DMS79 (cell line): ENCODE measurements at places on chromosomes 4 and X.

- no peak for DNase-seq
Observed at GRCh38 chr4:15144249-15144966, 142.1 kb downstream of the CPEB2 start.

DNA sequence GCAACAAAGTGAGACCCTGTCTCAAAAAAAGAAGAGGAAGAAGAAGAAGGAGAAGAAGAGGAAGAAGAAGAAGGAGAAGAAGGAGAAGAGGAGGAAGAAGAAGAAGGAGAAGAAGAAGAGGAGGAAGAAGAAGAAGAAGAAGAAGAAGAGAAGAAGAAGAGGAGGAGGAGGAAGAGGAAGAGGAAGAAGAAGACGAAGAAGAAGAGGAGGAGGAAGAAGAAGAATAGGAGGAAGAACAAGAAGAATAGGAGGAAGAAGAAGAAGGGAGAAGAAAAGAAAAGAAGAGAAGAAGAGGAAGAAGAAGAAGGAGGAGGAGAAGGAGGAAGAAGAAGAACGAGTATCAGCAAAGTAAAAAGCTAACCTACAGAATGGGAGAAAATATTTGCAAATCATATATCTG lies 33.3 kb upstream of the LONRF3 start:
- DNase-seq: no peak

- DNase-seq: no peak
Observed at GRCh38 chr4:15149839-15150592, 147.7 kb downstream of the CPEB2 start.

DNA sequence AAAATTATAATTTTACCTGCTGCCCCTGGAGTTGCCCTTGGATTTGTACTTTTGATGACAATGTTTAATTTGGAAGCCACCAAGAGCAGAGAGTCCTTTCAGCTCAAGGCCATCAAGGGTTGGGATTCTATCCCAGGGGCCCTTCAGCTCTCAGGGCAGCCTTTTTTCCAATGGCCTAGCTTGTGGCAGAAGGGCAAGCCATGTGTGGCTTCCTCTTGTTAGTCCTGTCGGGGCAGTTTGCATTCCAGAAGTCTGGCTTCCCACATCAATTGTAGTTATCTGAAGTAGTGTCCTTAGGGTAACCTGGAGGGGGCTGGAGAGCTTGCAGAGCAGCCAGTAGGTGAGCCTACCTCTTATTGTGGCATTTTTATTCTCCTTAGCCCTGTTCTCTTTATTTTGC lies 569.4 kb downstream of the TRAM1L1 start:
- DNase-seq: no peak

DNA sequence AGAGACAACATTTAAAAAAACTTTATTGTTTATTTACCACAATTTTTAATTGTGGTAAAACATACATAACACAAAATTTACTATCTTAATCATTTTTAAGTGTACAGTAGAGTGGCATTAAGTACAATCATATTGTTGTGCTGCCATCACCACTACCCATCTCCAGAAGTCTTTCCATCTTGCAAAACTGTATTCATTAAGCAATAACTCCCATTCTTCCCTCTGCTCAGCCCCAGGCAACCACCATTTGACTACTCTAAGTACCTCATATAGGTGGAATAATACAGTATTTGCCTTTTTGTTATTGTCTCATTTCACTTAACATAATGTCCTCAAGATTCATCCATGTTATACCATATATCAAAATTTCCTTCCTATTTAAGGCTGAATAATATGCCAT lies 12.8 kb upstream of the FAM47E start:
- no peak for DNase-seq

DNA sequence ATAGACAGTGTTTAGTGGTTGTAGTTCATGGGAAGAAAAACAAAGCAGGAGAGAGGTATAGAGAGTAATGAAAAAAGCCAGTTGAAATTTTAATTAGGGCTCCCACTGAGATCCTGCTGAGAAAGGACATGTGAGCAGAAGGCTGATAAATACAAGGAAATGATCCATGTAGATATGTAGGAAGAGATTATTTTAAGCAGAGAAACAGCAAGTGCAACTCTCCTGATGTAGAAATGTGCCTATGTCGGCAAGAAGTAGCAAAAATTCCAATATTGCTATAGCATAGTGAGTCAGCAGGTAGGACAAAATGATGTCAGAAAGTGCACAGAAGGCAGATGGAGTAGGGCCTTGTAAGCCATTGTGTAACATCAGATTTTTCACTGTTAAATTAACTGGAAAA lies 1027.3 kb downstream of the PCDH18 start:
- DNase-seq: no peak

GRCh38 chr4:185282968-185283367 lies 73.6 kb downstream of the SNX25 start:
- peak; percentile 13 for DNase-seq

DNA sequence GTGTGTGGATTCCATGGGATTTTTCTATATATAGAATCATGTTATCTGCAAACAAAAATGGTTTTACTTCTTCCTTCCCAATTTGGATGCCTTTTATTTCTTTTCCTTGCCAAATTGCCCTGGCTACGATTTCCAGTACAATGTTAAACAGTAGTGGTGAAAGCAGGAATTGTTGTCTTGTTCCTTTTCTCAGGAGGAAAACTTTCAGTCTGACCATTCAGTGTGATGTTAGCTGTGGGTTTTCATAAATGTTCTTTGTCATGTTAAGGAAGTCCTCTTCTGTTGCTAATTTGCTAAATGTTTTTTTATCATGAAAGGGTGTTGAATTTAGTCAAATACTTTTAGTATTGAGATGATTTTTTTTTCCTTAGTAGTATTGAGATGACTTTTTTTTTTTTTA lies 10.9 kb downstream of the SAP30 start:
- no peak for DNase-seq

GRCh38 chrX:72713130-72713529 lies 976 bp downstream of the PHKA1 start:
- no peak for DNase-seq

DNA sequence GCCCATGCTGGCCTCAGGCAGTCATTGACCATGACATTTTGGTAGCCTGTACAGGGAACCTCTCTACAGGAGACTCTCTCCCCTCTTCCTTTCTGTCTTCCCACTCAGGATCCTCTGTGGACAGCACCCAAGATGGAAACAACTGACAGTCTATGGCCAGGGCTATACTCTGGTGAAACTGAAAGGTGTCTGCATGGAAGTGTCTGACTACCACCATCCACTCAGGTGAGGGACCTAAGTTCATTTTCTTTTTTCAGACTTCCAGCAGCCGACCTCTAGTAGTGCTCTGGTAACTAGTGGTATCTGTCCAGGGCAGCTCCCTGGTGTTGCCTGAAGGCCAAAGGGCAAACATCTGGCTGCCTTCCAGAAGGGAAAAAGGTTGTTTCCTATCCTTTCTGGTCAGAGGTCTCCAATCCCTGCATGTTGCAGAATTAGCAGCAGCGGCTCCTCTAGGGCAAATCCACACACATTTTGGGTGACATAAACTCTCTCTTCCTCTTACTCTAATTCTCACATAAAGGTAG lies 804.5 kb downstream of the C4orf33 start:
- no peak for DNase-seq

- no peak for DNase-seq
Observed at GRCh38 chr4:24808955-24809354, 13.6 kb downstream of the SOD3 start.

DNA sequence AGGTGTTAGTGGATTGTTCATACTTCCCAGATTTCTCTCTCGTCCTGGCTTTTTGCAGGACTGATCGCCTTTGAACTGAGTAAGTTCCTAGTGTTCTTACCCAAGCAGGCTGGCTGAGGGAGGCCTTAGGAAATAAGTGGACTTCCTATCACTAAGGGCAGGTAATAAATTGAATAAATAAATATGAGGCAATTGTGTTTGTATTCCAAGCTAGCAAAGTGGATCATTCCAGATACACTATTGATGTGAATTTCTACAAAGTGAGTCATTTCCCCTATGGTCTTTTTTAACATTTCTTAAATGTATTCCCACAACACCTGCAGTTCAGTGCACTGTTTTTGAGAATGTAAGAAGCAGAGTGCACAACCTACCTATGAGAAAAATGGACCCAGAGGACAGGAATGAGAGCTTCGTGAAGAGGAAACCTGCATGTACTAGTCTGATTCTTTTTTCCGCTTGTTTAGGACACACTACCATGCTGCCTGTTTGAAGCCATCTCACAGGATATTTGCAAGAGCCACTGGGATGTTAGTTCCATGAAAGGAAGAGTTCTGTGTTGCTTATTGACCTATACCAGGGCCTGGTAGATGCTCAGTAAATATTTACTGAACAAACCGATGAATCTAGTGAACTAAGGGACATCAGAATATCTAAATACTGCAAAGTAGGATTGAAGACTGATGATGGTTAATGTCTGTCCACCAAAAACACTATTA lies 29.0 kb upstream of the SMAD1 start:
- DNase-seq: no peak

- no peak for DNase-seq
Observed at GRCh38 chrX:51728202-51728601, 15.0 kb upstream of the GSPT2 start.

- DNase-seq: no peak
Observed at GRCh38 chr4:74456849-74457395, 12.0 kb downstream of the AREG start.

- DNase-seq: no peak
Observed at GRCh38 chr4:128068918-128069317, 7.8 kb downstream of the LARP1B start.

DNA sequence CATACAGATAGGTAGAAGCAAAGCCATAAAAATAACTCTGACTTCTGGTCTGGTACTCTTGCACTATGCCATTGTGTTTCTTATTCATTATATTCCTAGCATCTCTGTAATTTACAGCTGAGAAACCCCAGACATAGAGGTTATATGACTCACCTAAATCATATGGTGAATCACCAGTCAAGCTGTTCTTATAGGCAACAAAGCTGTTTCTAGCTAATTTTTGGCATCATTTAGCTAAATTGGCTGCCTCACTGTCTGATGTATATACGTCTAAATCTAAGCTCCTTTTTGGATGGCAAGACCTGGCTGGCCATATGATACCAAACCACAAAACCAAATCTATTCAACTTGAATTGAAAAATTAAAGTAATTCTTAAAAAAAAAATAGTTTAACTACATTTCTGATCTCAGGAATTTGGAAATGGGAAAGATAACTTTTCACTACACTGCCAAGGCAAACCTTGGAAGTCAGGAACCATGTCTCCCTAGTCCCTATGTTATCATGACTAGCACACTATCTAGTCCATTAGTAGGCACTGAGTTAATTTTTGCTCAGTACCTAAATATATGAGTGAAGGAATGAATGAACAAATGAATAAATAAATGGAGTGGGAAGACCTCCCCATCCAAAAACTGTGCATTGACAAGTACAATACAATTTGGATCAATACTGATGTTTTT lies 41.3 kb upstream of the STAG2 start:
- DNase-seq: no peak

- DNase-seq: no peak
Observed at GRCh38 chr4:8383451-8384160, 56.9 kb downstream of the ACOX3 start.

- no peak for DNase-seq
Observed at GRCh38 chr4:91681544-91681943, 622.2 kb upstream of the GRID2 start.

GRCh38 chrX:41686788-41687187 lies 2.0 kb upstream of the GPR34 start:
- no peak for DNase-seq

- no peak for DNase-seq
Observed at GRCh38 chr4:105978684-105979296, 83.5 kb downstream of the NPNT start.

GRCh38 chr4:172147687-172148086 lies 334.5 kb downstream of the GALNTL6 start:
- DNase-seq: no peak

DNA sequence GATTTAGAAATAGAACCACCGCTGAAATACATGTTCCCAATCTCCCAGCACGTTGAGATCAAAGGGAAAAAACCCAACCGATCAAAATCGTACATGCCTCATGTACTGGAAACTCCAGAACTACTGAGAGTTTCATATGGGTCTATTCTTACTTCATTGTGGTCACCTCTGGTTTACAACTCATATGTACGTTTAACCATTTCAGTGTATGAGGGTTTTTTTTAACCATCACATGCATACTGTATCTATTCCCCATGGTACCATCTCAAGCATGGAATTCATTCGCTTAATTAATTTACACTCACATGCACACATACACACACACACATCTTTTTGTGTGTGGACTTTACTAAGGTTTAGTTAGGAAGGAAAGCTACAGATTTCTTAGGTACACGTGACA lies 46.0 kb upstream of the CLNK start:
- no peak for DNase-seq

DNA sequence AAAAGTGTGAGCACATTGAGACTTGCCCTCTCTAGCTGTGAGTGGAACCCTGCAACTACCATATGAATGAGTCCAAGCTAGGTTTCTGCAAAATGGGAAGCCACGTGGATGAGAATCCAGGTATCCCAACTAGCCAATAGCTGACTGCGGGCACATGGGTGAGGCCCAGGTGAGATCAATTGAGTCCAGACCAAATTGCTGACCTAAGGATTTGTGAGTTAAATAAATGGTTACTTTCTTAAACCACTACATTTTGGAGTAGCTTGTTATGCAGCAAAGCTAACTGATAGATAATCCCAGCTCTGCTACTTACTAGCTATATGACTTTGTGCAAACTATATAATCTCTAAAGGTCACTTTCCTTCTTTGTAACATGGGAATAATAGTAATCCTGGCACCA lies 150.3 kb upstream of the LCORL start:
- DNase-seq: no peak

- DNase-seq: no peak
Observed at GRCh38 chr4:89152972-89153371, 41.6 kb downstream of the TIGD2 start.

GRCh38 chrX:139121616-139122286 lies 408.8 kb upstream of the F9 start:
- no peak for DNase-seq

DNA sequence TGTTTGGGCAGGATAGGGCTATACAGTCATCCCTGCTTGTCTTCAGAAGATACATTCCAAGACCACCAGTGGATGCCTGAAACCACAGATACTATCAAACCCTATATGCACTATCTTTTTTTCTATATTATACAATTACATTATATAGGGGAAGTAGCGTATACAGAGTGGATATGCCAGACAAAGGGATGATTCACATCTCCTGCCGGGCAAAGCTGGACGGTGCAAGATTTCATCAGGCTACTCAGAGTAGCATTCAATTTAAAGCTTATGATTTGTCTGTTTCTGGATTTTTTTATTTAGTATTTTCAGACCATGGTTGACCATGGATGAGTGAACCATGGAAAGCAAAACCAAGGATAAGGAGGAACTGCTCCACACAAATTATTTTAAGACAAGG lies 7.0 kb upstream of the AMTN start:
- DNase-seq: no peak

GRCh38 chr4:170805352-170805751 lies 715.6 kb upstream of the AADAT start:
- DNase-seq: no peak

DNA sequence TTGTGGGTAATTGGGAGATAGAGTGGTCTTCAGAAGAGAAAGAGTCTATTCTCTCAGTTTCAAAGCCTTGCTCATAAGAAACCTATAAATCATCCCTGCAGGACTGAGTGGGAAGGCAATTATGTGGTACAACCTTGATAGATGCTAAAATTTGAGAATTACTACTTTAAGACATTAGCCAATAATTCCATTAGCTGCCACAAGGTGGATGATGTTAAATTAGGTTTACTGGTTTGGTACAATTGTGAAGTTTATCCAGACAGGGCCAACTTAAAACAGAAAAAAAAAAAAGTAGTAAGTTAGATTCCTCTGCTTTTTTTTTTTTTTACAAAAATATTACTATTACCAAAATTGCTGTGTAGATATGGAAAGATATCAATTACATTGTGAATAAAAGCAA lies 73.2 kb upstream of the AMOT start:
- DNase-seq: no peak

- DNase-seq: no peak
Observed at GRCh38 chr4:80409809-80410208, 74.3 kb downstream of the CFAP299 start.
